ENCODE measurements at places on chromosomes 12 and 14.

GRCh38 chr14:67666750-67667449, 7.5 kb downstream of the VTI1B start:
- no peak for DNase-seq

GRCh38 chr12:5487948-5488625, 56.2 kb downstream of the NTF3 start:
- no peak for DNase-seq

GRCh38 chr14:30496852-30497251, 62.1 kb upstream of the G2E3 start:
- no peak for DNase-seq

DNA sequence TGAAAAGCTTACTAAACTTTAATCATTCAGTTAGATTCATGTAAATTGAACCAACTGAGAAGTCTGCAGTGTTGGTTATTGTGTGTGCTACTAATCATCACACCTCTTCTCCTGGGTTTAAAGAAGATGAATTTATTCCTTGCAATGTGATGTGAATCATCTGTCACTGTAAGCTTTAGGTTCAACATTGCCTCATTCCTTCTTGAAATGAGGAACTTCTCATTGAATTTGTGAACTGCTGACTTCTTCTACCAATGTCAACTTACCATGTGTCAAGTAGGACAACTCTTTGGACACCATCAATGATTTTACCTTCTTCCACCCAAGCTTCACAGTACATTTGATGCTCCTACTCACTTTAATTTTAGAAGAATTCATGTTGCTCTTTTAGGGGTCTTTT, 17.4 kb upstream of the PRB2 start:
- DNase-seq = no peak

- no peak for DNase-seq
Measured at GRCh38 chr12:51186465-51187085, 13.6 kb upstream of the TFCP2 start.

DNA sequence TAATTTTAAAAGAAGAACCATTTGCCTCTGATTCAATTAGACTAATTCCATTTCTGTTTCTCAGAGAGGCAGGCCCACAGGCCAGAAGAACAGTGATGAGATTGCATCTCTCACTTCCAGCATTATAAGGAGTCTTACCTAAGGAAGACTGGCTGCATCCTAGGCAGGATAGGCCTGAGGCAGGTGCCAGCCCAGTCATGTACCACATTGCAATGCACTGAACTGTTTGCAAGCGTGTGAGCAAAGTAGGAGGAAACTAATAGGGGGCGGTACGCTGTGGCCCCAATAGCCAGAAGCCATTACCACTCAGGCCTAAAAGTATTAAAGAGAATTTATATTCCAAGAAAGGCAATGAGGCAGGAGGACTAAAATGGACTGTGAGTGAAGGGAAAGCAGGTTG, 12.1 kb upstream of the CNIH1 start:
- no peak for DNase-seq
